Activated gamma-delta T cell treated with Interleukin-2 at 50 U/mL for 16 hours (primary cell): ENCODE measurements at places on chromosomes 3 and 15.

DNA sequence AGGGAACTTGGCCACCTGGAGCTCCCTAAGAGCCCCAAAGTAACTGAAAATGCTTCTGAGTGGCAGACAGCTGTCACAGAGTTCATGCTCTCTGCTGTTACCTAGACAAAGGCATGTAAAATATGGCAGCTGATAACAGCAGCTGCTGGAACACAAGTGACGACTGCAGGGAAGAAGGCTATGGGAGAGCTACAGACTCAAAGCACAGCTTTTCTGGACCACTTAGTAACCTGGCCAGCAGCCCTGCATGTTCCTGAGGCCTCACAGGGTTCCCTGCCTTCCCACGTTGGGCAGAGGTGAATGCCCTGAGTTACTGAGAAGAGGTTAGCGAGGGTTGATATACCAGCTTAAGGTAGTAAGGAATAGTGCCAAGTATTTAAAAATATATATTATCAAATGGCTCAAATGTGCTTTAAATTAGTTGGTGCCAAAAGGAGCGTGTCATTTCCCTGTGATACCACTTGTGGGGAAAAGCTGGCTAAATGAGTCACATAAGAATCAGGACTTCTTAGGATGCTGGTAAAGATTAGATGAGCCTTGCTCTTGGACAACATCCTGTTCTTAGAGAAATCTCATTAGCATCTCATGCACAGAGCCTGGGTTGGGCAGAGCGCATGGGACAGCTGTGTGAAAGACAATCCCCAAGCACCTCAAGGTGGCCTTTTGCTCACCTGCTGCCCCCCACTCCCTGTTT is 76.4 kb upstream of the SCN5A start:
- no peak for DNase-seq

GRCh38 chr15:32838338-32838737 is 120.5 kb downstream of the GREM1 start:
- no peak for DNase-seq

GRCh38 chr3:97872525-97873042 is 50.8 kb downstream of the CRYBG3 start:
- no peak for DNase-seq

- DNase-seq, result no peak
Observed at GRCh38 chr3:150759319-150759718, 3.6 kb downstream of the SIAH2 start.

GRCh38 chr15:76932135-76932966 is 802 bp downstream of the RCN2 start:
- DNase-seq, result no peak

GRCh38 chr3:14520149-14520548 is 20.0 kb downstream of the GRIP2 start:
- no peak for DNase-seq

- DNase-seq, result no peak
Observed at GRCh38 chr15:38904298-38904697, 339.7 kb upstream of the RASGRP1 start.

- no peak for DNase-seq
Observed at GRCh38 chr3:115996420-115997108, 373.3 kb downstream of the GAP43 start.

- DNase-seq, result no peak
Observed at GRCh38 chr3:152554980-152555379, 280.0 kb upstream of the P2RY1 start.

- no peak for DNase-seq
Observed at GRCh38 chr3:194139071-194139813, 3.3 kb downstream of the HES1 start.

DNA sequence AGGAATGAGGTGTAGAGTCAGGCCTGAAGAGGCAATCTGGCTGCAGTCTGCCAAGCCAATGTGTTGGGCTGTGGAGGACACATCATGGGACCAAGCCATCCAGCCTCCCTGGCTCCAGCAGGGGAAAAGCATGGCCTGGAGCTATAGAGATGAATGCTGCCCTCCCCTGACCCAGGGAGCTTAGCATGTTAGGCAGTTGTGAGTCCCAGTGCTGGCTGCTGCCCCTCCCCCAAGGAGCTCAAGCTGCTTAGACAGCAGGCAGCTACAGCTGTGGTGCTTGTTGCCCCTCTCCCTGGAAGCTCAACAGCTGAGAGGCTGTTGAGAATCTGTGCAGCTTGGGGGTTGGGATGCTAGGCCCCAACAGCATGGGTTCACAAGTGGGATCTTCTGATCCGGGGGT is 85.6 kb upstream of the DNAJC19 start:
- DNase-seq, result no peak

DNA sequence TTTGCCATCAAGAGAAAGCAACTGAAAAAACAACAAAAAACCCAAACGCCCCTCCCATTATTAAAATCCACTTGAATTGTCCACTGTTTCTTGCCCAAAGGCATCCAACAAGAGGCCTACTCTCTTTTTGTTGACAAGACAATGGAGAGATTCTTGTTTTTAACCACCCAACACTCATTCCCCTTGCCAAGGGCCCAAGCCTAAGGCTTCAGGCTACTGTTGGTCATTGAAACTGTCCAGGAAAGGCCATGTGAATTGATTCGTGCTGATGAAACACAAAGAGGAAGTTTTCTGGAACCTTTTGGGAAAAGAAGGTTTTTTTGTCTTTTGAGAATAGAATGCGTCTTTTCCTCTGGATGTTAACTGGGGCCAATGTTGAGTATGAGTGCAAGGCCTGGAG is 157.4 kb upstream of the PFN2 start:
- no peak for DNase-seq

GRCh38 chr15:55695432-55695831 is 47.5 kb downstream of the PRTG start:
- no peak for DNase-seq

DNA sequence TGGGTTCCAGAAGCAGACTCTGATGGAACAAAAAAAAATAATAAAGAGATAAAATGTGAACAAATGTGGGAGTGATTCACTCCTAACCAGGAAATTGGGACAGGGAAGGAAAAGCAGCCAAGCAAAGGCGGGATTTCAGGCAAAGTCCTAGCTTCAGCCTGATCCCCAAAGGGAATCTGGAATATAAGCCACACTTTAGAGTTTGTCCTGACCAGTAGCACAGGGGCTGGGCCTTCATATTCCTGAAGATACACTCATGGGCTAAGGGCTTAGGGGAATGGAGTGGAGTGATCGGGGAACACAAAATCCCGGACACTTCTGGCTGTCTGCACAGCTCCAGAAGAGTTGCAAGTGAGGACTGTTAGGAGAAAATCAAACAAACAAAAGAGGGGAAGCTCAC is 135.0 kb upstream of the COL8A1 start:
- DNase-seq, result no peak

DNA sequence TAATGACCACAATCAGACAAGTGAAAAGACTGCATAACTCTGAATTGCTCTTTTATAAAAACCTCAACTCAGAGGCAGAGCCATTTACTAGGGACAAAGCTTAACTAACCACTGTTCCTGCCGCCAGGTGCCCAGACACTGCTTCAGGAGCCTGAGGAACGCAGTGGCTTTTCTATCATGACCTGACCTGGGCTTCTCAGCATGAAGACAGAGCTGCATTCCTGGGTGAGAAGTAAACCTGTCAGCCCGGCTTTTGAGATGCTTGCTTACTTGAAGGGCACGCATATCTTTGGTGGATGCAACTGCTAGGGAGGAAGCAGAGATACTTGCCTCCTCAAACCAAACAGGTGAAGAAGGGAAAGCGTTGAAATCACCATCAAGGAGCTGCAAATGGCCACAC is 7.9 kb downstream of the LRRC31 start:
- DNase-seq, result no peak

DNA sequence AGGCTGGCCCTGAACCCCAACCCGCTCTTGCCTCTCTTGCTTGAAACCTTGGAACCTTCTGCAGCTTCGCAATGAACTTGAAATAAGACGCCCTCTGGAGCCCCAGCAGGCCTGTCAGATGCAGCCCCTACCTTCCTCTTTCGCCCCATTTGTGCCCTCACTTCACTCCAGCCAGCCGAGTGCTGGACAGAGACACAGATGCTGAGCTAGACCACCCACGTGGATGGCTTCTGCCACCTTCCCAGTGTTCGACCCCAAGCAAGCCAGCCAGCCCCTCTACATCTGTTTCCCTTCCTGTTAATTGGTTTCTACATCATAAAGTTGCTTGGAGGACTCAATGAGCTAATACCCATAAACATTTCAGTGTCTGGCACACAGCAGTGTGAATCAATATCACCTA is 23.8 kb upstream of the SNRPA1 start:
- DNase-seq, result no peak

GRCh38 chr3:179265875-179266274 is 15.0 kb upstream of the KCNMB3 start:
- no peak for DNase-seq

DNA sequence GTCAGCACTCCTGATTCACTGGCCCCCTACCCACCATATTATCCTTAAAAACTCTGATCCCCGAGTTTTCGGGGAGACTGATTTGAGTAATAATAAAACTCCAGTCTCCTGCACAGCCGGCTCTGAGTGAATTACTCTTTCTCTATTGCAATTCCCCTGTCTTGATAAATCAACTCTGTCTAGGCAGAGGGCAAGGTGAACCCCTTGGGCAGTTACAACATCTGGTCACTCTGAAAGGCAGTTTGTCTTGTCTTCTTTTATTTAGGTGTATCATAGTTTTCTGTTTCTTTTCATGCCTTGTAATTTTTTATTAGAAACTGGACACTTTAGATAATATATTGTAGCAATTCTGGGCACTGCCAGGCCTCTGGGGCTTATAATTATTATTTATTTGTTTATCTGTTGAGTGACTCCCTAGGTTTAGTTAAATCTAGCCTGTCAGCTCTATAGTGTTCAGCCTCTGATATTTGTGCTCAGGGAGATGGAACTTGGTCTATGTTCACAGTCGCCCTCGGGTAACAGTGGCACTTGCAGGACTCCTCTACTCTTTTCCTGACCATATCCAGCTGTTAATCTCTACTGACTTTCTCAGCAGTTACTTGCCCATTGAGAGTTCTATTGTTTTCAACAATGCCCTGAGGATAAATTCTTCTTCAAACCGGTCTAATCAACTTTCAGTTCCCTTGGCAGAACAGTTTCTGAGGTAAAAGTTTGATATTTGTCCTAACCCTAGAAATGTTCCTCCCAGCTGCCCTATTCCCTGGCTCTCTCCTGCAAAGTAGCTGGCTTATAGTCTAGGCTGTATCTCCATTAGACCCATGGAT is 15.5 kb upstream of the PLAAT1 start:
- DNase-seq, result no peak

GRCh38 chr3:59496250-59496649 is 446.4 kb upstream of the CFAP20DC start:
- no peak for DNase-seq

- DNase-seq, result no peak
Observed at GRCh38 chr3:82143661-82144412, 382.4 kb upstream of the GBE1 start.

GRCh38 chr15:58497046-58497785 is 65.4 kb downstream of the LIPC start:
- DNase-seq, result no peak

GRCh38 chr3:46508850-46509591 is 11.2 kb downstream of the RTP3 start:
- no peak for DNase-seq
